NCI-H1417 treated with DMSO at 0.1 percent for 48 hours (cell line): ENCODE measurements at places on chromosomes 3 and 15.

- no peak for DNase-seq
Observed at GRCh38 chr15:31502541-31503229, 176.1 kb downstream of the KLF13 start.

DNA sequence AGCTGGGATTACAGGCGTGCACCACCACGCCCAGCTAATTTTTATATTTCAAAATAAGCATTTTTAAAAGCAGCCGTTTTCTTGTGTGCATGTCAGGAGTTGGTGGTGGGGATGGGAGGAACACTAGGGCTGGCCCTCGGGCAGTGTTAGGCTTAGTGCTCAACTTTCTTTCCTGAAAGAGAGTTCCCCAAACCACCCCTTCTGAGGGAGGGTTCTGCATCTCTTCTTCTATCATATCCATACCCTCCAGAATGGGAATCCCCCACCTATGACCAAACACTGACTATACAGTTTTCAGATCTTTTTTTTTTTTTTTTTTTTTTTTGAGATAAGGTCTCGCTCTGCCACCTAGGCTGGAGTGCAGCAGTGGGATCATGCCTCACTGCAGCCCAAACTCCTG lies 12.5 kb downstream of the PFKFB4 start:
- no peak for DNase-seq

DNA sequence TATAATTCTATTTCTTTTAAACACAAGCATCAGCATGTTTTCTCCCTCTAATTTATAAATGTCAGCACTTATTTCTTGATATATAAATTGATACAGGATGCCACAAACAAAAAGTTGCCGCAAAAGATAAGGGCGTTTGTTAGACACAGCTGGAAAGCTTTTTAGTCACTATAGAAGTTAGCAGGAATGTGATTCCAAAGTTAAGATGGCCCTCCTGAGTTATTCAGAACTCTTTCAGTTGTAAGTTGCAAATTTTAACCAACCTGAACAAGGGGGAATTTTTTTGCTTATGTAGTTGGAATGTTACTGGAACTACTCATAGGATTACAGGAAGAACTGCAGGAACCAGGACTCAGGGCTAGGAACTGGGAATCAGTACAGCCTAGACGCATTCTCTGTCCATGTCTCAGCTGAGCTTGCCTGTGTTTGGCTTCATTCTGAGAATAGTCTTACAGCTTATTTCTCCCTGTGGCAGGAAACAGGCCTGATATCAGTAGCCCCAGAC lies 166.3 kb downstream of the VGLL4 start:
- no peak for DNase-seq

DNA sequence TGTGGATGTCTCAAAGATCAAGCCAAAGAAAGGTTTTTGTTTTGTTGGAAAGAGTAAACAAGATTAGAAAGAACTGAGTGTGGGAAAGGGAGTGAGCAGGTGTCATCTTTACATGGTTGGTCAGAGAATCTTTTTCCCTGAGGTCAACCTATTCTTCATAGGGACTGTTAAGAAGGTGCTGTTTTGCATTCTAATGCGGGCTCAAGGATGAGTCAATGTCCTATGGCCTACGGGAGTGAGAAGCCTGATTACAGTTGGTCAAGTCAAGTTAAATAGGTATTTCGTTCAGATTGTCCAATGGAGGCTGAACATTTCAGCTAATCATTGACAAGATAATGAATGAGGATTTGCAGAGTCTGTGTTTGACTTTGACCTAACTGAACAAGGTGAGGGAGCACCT lies 491.2 kb upstream of the PDZRN3 start:
- DNase-seq: no peak

DNA sequence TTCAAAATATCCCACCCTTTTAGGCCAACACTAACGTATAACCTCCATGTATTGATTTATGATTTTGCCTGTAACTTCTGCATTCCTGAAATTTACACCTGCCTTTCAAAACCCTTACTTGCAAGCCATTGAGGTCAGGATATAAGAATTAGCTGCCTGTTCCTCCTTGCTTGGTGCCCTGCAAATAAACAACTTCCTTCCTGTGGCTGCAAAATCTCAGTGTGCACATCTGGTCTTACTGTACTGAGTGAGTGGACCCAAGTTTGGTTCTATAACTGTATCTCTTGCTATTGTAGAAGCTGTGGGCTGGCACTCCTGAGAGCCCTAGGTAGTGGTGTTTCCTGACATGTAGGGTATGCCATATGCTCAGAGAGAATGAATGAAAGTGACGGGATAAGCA lies 191.1 kb upstream of the RASGRP1 start:
- no peak for DNase-seq

DNA sequence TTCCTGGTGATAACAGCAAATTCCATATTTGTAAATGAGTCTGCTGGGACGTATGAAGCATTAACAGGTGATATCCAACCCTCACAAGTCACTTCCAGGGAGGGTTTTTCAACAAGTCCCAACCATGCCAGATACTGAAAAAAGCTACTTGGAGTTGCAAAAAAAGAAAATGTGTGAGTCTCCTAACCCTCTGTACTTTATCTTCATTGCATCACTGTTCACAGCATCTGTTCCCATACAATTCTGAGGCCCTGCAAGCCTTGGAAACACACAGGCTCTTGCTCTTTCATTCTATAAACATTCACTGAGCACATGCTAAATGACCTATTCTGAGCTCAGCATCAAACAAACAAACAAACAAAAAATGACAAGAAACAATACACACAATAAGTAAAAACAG lies 120.8 kb downstream of the RFTN1 start:
- DNase-seq: no peak

DNA sequence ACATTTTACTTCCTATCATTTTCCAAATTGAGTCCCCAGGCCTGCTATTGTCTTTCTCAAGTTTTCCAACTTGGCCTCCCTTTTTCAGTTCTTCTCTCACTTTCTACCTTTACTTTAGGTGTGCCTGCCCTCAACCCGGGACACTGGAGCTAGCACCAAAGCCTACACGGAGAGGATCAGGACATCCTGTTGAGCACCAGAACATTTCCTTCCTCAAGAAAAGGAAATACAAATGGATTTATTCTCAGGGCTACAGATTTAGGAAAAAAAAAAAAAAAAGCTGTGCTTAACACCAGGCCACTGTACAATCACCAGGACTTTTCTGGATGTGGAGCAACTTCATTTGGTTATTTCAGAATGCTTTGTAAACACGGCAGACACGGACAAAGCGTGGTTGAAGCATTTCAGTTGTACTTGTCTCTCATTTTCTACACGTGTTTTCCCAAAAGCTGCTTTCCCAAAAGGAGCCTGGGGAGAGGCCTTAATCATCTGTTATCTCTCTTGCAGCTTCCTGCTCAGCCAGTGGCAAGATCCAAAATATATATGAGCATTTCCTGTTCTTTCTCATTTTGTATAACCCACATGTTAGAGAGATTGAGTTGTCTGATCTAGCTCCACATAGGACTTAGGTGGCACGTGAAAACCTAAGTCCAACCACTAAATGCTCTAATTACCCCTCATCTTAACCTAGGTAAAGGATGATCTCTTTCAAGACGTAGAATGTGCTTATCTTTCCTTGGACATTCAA lies 15.5 kb upstream of the ATP1B3 start:
- no peak for DNase-seq

- no peak for DNase-seq
Observed at GRCh38 chr3:132090921-132091320, 56.1 kb upstream of the CPNE4 start.

- no peak for DNase-seq
Observed at GRCh38 chr3:61452535-61453090, 108.8 kb upstream of the PTPRG start.

- no peak for DNase-seq
Observed at GRCh38 chr3:23185861-23186260, 17.3 kb upstream of the UBE2E2 start.

DNA sequence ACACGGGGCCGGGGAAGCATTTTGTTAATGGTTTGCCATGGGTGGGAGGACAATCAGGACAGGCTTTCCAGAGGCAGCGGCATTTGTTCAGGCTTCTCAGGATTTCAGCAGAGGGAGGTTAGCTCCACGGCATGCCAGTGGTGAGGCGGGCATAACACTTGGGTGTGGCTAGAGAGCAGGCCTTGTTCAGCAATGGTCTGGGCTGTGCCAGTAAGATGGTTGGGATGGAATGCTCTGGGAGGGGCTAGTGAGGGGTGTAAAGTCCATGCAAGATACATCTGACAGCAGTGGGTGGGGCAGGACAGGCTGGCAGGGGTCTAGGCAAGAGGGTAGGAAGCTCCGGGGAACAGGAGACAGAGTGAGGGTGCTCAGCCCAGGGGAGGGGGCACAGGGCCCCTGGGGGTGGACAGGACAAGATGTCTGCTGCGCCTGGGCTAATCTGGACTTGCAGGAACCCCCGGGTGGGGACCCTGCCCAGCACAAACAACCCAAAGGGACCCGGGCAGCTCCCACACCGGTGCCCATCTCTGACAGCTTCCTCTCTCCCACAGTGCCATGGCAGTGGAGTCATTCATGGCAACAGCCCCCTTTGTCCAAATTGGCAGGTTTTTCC lies 8.4 kb downstream of the TMEM43 start:
- DNase-seq: no peak

DNA sequence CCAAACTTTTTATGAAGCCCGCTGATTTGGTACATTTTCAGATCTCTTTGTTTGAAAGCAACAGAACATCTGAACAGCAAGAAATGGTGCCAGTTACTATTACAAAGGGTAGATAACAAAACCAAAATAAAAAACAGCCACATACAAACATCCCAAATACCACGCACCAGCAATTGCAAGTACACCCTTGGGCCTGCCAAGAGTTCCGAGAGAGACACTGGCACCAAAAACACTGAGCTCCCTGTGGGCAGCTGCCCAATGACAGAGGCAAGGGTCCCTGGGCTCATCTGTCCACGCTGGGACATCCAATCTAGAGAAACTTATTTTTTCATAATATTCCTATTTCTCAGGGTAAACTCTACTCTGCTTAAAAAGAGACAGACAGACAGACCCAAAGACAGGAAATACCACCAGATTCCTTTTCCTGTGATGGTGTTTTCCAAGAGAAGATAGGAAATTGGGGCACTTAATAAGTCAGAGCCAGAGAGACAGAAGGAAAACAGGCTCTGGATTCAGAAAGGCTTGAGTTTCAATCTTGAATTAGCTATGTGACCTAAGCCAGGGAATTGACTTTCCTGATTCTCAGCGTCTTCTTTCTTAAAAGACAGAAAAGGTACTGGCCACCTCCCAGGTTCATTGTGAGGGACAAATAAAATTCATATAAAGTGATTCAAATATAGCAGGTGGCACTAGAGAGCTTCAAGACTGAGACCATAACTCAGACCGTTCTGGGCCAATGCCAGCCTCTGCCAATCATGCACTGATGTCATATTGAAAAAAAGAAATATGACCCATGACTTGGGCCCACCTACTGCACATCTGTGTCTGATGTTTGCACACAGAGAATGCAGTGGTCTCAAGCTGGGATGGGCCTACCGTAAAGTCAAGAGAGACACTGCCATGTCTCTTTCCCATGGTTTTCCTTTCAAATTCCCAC lies 61.3 kb downstream of the FOXP1 start:
- DNase-seq: no peak

GRCh38 chr3:67030785-67031740 lies 33.0 kb downstream of the KBTBD8 start:
- no peak for DNase-seq

DNA sequence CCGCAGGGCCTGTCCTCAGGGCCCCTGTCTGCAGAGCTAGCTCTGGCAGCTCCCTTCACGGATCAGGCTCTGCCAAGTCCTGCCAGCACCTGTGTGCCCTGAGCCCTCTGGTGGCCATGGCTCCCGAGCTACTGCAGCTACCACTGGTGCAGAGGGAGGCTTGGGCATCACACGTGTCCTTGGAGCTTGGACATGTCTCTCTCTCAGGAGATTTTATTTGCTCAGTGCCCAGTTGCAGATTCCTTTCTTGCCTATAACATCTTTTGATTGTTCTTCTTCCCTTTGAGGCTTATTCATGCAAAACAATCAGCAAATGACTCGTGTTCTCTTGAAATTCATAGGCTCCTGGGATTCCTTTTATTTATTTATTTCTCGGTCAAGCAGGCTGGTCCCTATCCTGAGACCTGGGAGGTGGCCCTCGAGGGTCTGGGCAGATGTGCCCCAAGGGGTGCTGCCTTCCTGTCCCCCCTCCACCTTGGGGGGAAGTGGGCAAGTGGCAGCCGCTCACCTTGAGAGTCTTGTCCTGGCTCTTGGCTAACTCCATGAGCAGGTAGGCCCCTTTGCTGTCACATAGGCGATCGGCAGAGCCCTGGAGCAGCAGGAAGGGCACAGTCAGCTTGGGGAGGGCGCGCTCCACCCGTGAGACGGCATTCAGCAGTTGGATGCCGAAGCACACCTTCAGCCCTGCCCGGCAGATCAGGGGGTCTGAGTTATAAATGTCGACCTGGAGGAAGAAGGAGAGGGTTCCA lies 21.9 kb downstream of the ABTB1 start:
- no peak for DNase-seq

DNA sequence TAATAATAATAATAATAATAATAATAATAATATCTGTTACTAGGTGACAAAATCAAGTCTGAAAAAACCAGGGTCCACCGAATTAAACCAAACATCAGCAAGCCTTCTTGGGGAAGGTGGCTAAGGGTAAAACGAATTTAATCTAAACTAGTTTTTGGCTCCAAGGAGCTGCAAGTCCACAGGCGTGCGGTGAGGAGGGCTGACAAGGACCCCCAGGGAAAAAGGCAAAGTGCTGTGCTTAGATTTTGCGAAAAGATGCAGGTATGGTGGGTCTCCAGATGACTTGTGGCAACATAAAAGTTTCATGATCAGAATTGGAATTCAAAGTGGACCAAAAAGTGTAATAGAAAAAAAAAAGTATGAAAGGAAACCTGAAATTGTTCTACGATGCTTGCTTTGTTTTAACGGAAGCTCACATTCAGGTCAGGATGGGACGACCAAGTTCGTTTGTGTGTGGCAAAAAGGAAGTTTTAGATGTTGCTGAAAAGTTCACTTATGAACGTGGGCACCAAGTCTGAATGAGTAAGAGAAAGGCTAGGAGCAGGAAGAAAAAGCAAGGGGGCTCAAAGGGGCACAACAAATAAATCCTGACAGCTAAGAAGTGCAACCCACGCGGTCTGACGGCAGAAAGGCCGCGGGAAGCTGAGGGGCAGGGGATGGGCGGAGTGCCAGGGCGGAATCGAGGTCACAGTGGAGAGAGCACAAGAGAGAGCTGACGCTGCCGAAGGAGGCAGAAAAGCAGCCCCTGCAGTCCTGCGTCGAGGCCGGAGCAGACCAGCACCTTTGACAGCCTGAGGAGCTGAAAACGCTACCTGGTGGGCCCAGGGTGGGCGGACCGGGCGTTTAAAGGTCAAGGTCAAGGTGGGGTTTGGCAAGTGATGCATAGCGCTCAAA lies 1.1 kb downstream of the WDR82 start:
- no peak for DNase-seq

DNA sequence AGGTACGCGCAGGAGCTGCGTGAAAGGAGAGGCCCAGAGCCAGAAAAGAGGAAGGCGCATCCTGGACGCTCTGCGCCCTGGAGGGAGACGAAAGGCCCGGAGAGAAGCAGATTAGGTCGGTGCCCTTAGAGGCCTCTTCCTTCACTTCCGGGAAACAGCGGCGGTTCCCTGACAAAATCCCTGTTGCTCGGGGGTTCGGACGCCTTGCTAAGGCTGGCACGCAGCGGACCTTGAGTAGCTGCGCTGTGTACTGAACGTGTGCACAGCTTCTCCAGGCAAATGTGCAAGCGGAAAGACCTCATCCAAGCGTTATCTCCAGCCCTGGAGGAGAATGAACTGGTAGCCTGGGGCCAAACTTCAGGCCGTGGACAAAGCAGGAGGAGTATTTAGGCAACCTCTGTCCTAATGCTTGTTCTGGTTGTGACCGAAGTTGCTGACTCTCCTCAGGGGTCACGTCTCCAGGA lies 3.0 kb upstream of the SOX14 start:
- no peak for DNase-seq

GRCh38 chr3:66280304-66280703 lies 59.5 kb downstream of the SLC25A26 start:
- no peak for DNase-seq
